ENCODE measurements at places on chromosomes 3 and 15. TPM values are rescaled to one million over a fixed set of nuclear protein-coding genes. Genes with fewer than 3 reads are reported as not detected.

Gene ZBED2
- 3.9 TPM for total RNA-seq

Gene C3orf85
- not detected for total RNA-seq

Gene RBP2
- total RNA-seq: not detected

GRCh38 chr3:99232696-99233095 lies 331.2 kb upstream of the DCBLD2 start:
- DNase-seq: no peak
- H3K27ac ChIP-seq: no peak overlapping the region
- H3K27me3 ChIP-seq: no peaks in the 10 kb centered on the region
- H3K4me3 ChIP-seq: no peak overlapping the region
- H3K36me3 ChIP-seq: no peaks in the 10 kb centered on the region
- H3K4me1 ChIP-seq: no peaks in the 10 kb centered on the region

DNA sequence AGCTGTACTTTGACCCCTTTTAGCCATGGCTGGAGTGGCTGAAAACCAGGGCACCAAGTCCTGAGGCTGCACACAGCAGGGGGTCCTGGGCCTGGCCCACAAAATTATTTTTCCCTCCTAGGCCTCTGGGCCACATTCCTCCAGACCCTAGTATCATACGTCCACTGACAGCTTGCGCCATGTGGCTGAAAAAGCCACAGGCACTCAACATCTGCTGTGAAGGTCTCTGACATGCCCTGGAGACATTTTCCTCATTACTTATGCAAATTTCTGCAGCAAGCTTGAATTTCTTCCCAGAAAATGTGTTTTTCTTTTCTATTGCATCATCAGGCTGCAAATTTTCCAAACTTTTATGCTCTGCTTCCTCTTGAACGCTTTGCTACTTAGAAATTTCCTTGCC lies 239.0 kb downstream of the SQOR start:
- no peaks in the 10 kb centered on the region for H3K27me3 ChIP-seq
- no peak overlapping the region for H3K4me3 ChIP-seq
- H3K36me3 ChIP-seq: no peaks in the 10 kb centered on the region
- H3K27ac ChIP-seq: no peak overlapping the region

DNA sequence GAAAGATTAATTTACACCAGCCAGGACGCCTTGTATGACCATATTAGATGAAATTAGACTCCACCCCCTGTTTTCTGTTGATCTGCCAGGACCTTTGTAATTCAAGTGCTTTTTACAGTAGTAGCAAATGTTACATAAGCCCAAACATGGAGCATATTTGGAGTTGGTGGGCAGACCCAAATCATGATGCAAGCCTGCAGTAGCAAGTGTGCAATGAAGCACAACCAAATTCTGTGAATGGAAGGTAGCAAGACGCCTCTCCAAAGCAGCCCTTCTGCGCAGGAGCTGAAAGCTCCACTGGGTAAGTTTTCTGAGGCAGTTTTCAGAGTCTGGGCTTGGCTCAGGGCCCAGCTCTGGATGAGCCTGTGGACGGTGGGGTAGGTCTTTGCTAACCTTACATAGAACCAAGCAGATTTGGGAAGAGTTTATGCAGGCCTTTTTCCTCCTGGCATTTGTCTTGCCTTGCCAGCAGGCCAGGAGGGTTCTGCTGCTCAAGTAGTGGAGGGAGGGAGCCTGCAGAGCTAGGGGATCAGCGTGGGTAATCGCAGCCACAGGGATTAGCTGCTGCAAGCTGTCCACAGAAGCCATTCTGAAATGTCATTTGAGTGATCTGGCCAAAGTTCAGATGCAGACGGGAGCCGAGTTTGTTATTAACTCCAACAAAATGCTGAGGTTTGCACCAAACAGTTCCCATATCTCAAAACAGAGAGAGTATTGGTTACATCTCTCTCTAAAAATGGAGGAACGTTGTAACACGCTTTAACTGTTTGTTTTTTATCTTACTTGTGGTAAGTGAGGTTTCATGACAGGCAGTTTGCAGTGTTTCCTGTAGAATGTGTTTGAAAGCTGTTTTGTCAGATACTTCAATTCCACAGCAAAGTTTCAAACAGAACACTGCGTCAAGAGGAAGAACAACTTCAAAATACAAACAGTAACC lies 55.4 kb downstream of the PSMD6 start:
- H3K4me3 ChIP-seq: peak overlapping the region; percentile 84
- peak; percentile 57 for DNase-seq
- H3K27me3 ChIP-seq: no peaks in the 10 kb centered on the region
- H3K27ac ChIP-seq: peak overlapping the region; percentile 97
- H3K36me3 ChIP-seq: peaks cover 21% of the 10 kb centered on the region
- peaks cover 66% of the 10 kb centered on the region for H3K4me1 ChIP-seq

DNA sequence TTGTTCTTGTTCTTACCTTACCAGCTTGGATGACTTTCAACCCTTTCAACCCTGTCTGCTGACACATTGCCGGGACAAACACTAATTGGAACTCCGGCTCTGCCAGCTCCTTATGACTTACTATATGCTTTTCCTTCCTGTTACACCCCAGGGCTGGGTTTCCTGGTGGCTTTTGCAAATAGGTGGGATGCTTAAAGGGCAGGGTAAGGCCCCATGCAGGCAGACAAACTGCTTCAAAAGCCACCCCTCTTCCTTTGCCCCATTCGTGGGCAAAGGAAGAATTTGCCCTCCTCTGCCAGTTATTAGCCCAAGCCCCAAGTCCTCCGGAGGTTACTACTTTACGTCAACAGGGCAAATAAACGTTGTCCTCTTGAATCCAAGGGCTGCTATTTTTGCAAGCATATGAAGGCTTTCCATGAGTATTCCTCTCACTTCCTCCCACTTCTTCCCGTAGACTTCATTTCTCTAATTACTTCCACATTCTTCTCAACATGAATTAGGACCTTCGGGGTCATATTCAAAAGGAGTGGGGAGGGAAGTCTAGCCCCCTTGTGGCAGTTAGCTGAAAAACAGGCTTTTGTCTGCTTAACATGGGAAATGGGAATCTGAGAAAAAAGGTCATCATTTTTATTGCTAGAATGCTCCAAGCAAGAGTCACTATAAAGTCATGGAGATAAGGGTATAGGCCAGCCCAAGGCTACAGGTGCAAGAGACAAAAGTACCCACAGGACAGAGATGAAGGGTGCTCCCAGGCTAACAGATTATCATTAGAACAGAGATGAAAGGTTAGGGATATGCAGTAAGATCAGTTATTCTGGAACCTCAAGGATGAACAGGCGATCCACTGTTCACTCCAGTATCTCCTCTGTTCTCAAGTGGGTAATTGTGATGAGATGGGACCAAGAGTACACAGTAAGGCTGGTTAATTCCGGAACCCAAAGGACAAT lies 56.3 kb upstream of the FSTL1 start:
- H3K27me3 ChIP-seq: peaks cover 12% of the 10 kb centered on the region
- H3K4me3 ChIP-seq: no peak overlapping the region
- no peaks in the 10 kb centered on the region for H3K36me3 ChIP-seq
- DNase-seq: no peak

All from activated CD4-positive, alpha-beta T cell treated with anti-CD3 and anti-CD28 coated beads, Interleukin-2, amount 10 ng/mL, durations not matched to agents 7 days and 5 days (primary cell).